ENCODE measurements at places on chromosomes 1 and 21.

GRCh38 chr1:149877211-149877946, 22.0 kb upstream of the BOLA1 start:
- DNase-seq: peak; percentile 9

DNA sequence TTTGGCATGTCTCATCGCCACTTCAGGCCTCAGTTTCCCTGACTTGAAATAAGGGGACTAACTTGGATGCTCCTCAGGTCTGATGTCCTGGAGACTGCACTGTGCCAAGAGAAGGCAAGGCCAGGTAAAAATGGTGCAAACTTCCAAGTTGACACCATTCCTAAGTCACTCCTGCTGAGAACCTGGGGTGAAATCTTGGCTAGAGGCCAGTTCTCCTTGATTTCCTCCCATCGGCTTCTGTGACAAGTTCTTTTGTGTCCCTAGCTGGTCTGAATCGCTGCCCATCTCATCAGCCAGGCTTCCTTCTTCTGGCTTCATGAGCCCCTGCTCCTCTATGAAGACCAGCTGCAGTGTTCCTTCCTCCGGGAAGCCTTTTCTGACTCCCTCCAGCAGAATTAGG, 48.6 kb upstream of the ID3 start:
- DNase-seq: no peak

GRCh38 chr21:42959728-42960127, 14.6 kb upstream of the PKNOX1 start:
- no peak for DNase-seq

- DNase-seq: no peak
Observed at GRCh38 chr1:164608651-164609057, 49.7 kb downstream of the PBX1 start.

GRCh38 chr1:201457508-201457960, 11.5 kb downstream of the PHLDA3 start:
- DNase-seq: no peak

DNA sequence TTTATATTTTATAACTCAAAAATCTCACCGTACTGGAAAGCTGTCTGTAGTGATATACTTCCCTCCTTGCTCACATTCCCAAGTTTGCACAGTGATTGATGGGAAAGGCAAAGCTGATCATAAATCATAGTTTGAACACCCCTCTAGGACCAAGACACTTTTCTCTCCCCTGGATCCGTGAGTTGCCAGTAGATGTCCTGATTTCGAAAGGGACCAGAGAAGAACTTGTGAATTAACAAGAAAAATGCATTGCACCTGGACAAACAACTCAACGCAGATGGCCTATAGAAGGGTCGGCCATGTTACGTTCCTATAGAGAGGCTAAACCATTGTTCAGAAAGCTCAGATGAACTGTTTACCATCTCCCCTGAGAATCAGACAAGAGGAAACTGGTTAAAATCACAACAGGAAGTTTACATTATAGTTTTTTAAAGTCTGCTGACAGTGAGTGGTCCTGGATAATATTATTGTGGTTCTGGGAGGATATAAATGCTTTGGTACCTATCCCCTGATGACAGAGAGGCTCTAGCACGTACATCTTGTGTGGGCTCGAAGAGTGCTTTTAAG, 124.0 kb upstream of the SLC45A1 start:
- no peak for DNase-seq

GRCh38 chr1:19682257-19682656, 17.6 kb downstream of the HTR6 start:
- no peak for DNase-seq

DNA sequence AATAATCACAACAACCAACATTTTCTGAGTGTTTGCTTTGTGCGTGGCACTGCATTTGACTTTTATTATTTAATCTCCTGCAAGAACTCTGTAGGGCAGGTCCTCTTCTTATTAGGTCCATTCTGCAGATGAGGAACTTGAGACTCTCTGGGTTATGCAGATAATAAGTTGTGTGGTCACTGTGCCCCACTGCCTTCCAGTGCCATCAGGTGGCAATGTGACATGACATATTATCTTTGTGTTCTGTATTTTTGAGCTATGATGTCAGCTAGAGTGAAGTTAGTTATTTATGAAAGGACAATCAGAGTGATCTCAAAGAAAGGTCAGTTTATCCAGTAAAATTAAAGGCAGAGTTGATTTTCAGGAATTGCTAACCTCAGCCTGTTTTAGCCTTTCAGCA, 196.0 kb downstream of the FMN2 start:
- no peak for DNase-seq

DNA sequence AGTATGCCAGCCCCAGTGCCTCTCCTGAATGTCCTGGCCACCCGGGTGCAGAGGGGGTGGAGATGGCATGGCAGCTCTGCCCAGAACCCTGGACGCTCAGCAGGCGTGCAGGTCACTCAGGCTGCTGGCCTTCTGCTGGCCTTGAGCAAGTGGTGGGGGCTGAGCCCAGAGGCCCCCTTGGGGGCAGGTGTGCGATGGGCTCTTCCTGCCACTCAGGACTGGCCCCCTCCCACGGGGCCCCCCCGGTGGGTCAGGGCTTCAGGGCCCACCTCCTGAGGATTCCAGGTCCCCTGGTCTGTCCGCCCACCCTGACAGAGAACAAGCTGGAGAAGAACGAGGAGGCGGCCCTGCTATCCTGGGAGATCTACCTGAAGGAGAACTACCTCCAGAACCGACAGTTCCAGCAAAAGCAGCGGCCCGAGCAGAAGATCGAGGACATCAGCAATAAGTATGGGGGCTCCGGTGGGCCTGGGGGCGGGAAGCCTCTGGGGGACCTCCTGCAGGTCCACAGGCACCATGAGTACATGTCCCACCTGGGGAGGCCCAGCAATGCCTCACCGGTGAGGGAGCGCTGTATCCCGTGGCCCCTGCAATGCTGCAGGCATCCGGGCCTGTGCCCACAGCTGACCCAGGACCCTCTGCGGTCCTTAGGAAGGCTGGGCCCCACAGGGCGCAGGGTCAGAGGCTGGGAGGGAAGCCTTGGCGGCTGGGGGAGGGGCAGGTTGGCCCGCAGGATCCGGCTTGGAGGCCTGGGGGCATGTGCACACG, 37.0 kb upstream of the LRRC3 start:
- no peak for DNase-seq

GRCh38 chr1:11214698-11215380, 25.7 kb downstream of the ANGPTL7 start:
- no peak for DNase-seq

- no peak for DNase-seq
Observed at GRCh38 chr1:64514197-64514765, 44.4 kb downstream of the CACHD1 start.

GRCh38 chr1:47558601-47559593, 121.1 kb downstream of the FOXD2 start:
- DNase-seq: no peak

GRCh38 chr1:236156512-236157208, 14.3 kb downstream of the GPR137B start:
- DNase-seq: peak; percentile 34

DNA sequence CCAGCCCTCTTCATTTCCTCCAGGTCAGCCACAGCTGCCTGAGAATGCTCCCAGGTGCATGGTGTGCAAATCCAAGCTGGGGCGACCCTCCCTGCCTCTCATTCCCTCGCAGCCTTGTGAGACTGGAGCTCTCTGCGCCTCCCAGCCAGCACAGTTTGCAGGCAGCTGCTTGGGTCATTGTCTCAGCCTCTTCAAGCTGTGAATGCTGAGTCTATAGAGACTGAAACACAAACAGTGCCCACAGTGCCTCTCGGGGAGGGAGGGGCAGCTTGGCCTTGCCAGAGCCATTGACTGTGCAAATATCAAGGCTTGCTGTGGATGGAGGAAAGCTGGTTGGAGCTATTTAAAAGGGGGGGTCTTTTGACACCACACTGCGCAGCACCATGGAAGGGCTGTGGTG, 10.6 kb downstream of the PLXNA2 start:
- DNase-seq: no peak

GRCh38 chr1:21910558-21911204, 26.4 kb downstream of the HSPG2 start:
- no peak for DNase-seq

GRCh38 chr1:179814546-179814838, 63.1 kb downstream of the TOR1AIP2 start:
- no peak for DNase-seq

DNA sequence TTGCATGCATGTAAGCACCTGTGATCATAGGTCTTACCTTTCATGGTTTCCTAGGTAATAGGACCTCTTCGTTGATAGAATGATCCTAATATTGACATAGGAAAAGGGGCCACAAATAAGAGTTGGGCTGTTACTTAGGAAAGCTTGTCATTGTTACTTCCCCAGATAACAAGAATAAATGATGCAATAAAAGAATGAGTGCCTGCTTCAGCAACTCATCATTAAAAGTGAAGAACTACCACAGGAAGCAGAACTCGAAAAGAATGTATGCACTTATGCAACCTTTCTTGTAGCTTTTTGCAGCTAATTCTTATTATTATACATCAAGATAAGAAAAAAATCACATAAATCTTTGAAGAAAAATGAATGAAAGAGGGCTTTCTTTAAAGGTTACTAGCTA, 548.6 kb downstream of the LTN1 start:
- no peak for DNase-seq

DNA sequence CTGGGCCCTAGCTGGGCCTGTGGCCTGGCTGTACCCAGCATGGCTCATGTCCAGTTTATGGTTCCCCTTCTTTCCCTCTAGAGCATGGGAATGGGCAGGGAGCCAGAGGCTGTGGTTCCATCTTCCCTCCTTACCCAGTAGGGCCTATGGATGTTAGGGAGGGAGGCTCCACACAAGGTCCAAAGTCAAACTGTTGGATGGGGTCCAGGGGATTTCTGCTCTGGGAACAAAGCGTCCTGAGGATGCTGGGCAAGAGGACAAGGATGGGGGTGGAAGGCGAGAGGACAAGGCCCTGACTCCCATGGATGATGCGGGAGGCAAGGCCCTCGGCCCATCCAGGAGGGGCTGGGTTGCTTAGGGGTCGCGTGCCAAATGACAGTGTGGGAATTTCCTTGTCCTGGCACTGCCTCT, 17.3 kb downstream of the CSF1 start:
- no peak for DNase-seq

DNA sequence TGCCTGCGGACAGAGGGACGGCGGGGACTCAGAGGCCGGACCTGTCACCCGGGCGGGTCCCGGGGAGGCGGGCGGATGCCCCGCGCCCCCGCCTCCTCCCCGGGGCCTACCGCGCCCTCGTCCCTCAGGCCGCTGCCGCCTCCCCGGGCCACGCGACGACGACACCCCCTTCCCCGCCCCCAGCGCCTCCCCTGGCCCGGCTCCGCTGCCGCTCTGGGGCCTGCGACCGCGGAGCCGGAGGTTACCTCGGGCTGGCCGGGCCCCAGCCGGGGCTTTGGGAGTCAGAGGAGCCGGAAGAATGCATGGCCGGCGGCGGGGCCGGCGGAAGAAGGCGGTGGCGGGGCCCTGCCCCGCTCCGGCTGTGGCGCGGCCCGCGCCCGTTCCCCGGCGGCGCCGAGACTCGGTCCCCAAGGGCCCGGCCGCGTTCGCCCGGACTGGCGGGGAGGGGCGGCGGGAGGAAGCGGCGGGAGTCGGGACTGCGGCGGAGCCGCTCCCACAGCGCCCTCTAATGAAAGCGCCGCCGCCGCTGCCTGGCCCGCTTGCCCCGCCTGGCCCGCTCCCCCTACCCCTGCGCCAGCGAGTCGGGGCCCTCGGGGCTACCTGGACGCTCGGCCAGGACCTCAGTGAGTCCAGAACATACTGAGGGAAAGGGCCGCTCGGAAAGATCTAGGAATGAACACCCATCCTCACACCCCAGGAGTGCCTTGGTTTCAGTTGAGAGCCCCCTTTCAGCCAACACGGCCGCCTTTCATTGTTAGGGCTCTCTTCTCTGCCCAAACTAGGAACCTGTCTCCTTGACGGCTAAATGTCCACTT, at the start of gene LPGAT1:
Gene LPGAT1, minus strand, starts transcription at position 436 of the 815 bp plus-strand sequence. CDS start 1,467 bp downstream, outside the sequence.
- DNase-seq: peak; percentile 78

DNA sequence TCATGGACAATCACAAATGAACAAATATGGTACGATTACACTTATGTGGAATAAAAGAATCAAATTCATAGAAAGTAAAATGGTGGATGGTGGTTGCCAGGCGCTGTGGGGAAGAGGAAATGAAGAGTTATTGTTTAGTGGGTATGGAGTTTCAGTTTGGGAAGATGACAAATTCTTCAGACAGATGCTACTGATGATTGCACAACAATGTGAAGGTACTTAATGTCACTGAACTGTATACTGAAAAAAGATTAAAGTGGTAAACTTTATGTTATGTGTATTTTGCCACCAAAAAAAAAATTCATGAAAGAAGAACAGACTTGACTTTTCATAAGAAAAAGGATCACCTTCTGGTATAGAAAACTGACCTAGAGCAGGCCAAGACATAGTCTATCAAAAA, 745.6 kb upstream of the CXADR start:
- no peak for DNase-seq

- no peak for DNase-seq
Observed at GRCh38 chr1:41870076-41870562, 48.6 kb downstream of the HIVEP3 start.

- no peak for DNase-seq
Observed at GRCh38 chr1:67019600-67020136, 34.3 kb downstream of the SLC35D1 start.

GRCh38 chr1:42922687-42923366, 35.8 kb downstream of the SLC2A1 start:
- DNase-seq: peak; percentile 67

DNA sequence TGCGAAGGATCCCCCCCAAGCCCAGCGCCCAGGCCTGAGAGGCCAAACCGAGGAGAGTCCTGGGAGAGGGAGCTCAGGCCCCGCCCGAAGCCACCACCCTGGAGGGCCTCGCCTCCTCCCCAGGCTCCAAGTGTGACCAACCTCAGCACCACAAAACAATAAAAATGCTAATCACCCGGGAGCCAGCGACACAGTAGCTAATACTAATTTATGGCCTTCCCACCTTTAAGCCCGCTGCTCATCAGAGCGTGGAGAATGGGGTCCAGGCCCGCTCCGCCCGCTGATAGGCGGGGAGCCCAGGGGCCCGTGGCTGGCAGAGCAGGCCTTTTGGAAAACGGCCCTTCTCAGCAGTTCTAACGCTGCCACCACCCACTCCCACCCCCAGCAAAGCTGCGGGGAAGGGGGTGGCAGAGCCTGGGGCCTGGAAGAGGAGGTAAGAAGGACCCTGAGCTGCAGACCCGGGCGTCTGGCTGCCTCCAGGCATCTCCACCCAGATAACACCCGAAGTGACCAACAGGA, 20.4 kb upstream of the TAS1R2 start:
- DNase-seq: no peak

- DNase-seq: no peak
Observed at GRCh38 chr1:228430243-228430642, 13.6 kb upstream of the TRIM17 start.

DNA sequence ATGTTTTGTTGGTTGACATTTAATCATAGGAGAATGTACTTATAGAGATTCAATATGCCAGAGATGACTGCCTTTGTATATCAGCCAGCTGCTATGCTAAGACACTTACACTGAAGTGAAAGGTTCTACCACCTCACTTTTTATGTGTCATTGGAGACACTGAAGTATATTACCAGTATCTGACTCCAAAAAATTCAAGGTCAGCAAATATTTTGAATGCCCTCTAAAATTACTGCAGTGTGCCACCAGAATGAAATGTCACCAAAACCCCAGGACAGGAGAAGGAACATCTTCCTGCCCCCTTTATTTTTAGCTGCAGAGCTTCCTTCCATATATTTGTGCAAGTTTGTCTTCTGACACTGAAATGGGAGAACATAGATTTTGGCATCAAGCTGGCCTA, 141.5 kb downstream of the LRRC40 start:
- no peak for DNase-seq

- DNase-seq: no peak
Observed at GRCh38 chr1:156055281-156056048, 883 bp downstream of the LAMTOR2 start.
